ENCODE measurements at places on chromosomes 1 and 21.

- DNase-seq = no peak
These were observed 65.9 kb downstream of the PIK3CD start for GRCh38 chr1:9717193-9718005.

- no peak for DNase-seq
These were observed 34.8 kb upstream of the LYST start for GRCh38 chr1:235901461-235901860.

DNA sequence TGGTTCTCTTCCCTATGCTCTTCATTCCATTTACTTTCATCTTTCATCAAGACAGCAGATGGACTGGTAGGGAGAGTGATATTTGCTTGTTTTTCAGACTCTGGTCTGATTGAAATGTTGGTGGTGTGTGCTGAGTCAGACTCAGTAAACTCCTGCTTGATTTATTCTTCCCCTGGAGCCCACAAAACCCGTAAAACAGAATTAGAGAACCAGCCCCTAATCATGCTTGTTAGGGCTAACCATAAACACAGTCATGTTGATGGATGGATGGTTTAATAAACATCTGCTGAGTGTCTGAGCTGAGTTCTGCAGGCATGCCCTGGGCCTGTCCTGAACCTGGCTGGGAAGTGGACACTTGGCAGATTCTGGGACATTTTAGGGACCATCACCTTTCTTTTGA, 24.8 kb downstream of the NOS1AP start:
- DNase-seq = peak; percentile 36

DNA sequence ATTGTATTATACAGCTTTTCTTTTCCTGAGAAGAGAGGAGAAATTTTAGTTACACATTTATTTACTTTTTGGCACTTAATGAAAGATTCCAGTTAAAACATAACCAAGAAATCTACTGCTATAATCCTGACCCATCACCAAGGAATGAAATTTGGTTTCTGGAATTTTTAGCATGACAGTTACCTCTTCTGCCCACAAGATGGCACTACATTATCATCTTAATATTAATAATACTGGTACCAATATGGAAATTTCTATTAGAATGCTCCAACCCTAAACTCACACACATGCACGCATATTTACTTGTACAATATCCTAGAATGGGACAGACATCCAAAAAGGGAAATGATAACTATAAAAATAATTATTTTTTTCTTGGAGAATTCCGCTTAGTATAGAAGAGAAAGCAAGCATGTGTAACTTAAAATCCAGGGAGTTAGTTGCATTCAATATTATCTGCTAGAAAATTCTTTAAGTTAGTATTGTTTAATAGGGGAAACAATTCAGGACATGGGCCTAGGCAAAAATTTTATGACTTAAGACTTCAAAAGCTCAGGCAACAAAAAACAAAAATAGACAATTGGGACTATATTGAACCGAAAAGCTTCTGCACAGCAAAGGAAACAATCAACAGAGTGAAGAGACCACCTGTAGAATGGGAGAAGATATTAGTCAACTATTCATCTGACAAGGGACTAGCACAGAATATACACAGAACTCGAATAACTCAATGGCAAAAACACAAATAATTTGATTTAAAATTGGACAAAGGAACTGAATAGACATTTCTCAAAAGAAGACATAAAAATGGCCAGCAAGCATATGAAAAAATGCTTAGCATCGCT, 37.4 kb downstream of the MAP3K21 start:
- peak; percentile 32 for DNase-seq

GRCh38 chr21:33011462-33011861, 14.3 kb upstream of the OLIG2 start:
- no peak for DNase-seq

GRCh38 chr1:121408354-121408753, 223.6 kb downstream of the SRGAP2C start:
- no peak for DNase-seq

- DNase-seq = no peak
These were observed 13.3 kb upstream of the TNFSF18 start for GRCh38 chr1:173064011-173064410.

- DNase-seq = no peak
These were observed 118.0 kb downstream of the ATP5PO start for GRCh38 chr21:33797565-33797964.

DNA sequence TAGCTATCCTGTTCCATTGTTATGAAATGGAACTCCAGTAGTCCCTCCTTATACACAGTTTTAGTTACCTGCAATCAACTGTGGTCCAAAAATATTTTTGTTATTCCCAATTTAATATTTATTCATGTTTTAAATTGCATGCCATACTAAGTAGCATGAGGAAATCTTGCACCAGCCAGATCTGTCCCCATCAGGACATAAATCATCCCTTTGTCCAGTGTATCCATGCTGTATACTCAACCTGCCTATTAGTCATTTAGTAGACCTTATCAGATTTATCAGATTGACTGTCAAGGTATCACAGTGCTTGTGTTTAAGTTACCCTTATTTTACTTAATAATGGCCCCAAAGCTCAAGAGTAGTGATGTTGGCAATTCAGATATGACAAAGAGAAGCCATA, 207.9 kb upstream of the DMRTA2 start:
- DNase-seq = no peak

DNA sequence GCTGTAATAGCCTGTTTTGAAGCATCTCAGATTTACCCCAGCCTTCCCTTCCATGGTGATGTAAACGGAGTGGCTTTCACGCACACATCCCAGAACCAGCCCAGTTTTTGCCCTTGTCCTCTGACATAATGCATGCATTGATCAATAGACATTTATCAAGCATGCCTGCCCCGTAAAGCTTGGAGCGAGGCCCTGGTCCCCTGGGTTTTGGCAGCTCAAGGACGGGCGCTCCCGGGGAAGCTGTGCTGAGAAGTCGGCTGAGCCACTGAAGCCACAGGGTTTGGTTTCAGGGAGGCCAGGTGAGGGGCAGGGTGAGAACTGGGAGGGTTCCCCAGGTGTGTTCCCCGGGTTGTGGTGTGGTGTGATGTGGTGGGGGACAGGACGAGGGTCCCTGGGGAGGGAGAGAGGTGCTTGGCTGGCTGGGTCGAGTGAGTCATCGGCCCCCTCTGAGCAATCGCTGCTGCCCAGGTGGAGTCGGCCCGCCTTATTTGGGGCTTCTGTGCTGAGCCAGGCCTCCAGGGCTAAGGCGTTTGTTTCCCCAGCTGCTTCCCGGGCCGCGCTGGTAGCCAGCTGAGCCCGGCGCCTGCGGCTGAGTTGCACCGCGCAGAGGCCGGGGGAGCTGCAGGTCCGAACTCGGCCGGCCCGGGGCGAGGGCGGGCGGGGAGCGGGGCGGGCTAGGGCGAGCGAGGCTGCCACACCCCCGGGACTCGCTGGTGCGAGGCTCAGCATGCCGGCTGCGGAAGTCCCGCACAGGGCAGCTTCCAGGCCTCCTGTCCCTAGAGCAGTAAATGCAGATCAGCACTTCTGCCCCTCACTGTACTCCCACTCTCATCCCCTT, 23.6 kb downstream of the ATP2B4 start:
- DNase-seq = no peak

- no peak for DNase-seq
These were observed 54.5 kb upstream of the PPM1J start for GRCh38 chr1:112769611-112770010.

- DNase-seq = no peak
These were observed 26.9 kb upstream of the LBR start for GRCh38 chr1:225454733-225455132.

DNA sequence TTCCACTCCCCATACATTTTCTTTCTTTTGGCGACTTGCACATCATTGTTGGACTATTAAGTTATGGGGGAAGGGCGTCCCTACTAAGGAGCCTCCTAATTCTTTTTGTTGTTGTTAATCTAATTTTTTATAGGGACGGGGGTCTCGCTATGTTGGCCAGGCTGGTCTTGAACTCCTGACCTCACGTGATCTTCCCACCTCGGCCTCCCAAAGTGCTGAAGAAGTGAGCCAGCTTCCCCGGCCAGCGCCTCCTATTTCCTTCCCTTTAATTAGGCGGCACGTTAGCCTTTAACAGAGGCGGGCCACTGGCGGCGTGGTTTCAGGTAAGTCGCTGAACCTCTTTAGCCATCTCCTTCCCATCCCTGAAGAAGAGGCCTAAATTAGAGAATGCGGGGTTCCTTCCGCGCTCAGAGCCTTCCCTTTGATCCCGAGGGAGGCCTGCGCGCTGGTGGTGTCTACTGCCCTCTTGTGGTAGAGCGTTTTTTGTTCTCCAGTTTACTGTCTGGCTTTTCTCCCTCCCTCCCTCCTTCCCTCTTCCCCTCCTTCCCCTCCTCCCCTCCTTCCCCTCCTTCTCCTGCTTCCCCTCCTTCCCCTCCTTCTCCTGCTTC, 38.1 kb downstream of the TNFRSF9 start:
- DNase-seq = peak; percentile 36

DNA sequence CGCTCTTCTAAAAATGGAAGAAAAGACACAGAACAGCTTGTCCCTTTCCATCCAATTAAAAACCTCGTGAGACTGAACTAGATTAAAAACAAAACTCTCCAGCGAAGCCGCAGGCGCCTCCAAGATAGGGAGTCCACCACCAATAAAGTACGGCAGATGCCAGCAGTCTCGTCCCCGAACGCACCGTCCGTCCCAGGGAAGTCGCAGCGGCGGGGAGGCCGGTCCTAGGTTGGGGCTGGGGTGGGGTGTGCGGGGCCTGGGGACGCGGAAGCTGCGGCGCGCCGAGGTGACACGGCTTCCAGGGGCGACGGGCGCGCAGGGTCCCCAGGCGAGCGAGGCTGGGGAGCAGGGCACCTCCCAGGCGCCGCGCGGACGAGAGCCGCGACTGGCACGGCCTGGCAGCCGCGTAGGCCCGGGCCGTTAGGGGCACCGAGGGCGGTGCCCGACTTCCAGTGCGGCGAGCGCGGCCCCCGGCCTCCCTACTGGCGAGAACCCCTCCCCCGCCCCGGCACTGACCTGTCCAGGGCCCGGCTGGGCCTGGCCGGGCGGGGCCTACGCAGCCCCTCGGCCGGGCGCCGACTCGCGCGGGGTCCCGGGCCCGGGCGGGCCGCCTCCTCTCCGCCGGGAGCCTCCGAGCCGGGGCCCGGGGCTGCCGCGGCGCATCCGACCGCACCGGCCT, 28.3 kb upstream of the A3GALT2 start:
- DNase-seq = no peak

GRCh38 chr1:42012852-42013251, 94.1 kb upstream of the HIVEP3 start:
- no peak for DNase-seq

DNA sequence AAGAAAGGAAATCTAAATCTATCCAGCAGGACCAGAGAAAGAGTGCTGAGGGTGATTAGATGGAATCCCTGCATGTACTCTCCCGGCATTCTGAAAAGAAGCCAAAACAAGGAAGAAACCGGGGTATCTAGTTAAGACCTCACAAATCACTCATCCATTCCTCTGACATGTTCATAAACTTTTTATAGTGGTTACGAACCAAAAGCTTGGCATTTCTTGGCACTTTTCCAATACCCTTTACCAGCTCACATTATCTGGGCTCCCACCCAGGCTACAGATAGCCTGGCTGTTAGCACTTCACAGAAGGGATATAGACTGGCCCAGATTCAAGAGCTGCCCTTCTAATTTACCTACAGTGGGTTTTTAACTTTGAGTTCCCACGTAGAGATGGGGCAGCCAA, 1.8 kb upstream of the C1orf74 start:
- DNase-seq = no peak

- no peak for DNase-seq
These were observed 220.7 kb upstream of the RRP15 start for GRCh38 chr1:218064426-218064825.

- DNase-seq = no peak
These were observed 893.5 kb downstream of the LTN1 start for GRCh38 chr21:28099001-28099705.

- DNase-seq = no peak
These were observed 85.8 kb upstream of the ZNF648 start for GRCh38 chr1:182147136-182147820.

DNA sequence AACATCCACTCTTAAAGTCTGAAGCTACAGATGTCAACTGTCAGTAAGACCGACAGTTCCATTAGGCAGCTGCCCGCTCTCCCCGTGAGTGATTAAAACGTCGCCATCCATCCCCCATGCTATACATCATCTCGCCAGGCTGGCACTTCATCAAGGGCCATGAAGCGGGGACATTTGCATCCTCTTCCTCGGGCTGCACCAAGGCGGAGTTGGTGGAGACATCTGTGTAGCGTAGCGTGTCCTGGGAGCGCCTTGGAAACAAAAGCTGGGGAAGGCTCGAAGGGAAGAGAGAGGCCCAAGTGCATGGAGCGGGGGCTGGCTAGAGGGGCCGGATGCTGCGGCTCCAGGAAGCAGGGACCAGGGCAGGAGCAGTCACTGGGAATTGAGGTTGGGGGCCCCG, 250.1 kb downstream of the KAZN start:
- no peak for DNase-seq

- DNase-seq = no peak
These were observed 4.0 kb downstream of the KLHDC7A start for GRCh38 chr1:18484721-18485120.

GRCh38 chr1:168312718-168313604, 32.3 kb downstream of the TBX19 start:
- no peak for DNase-seq

- no peak for DNase-seq
These were observed 3.4 kb downstream of the FCER1G start for GRCh38 chr1:161218301-161219077.

- peak; percentile 48 for DNase-seq
These were observed 26.2 kb downstream of the SLC66A1 start for GRCh38 chr1:19338323-19338762.

DNA sequence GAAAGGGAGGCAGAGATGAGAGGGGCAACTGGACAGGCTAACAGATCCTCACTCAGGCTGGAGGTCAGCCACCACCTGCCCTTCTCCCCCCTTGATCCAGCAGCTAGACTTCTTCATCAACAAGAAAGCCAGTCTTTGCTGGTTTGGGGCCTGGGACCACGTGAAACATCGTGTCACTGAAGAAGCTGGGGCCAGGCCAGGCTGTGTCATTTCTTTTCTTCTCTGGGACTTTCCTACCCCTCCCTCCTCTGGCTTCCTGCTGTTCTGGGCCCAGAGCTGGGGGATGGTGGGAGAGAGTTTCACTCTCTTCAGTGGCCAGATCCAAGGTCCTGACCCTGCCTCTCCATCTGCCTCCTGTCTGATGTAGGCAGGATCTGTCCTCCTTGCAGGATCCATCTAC, 18.1 kb upstream of the SLC26A9 start:
- no peak for DNase-seq

- DNase-seq = no peak
These were observed 4.7 kb downstream of the DNALI1 start for GRCh38 chr1:37561133-37562132.

All from NCI-H1694 treated with DMSO at 0.1 percent for 48 hours (cell line).